Stimulated activated CD4-positive, alpha-beta T cell treated with anti-CD3 and anti-CD28 coated beads, Interleukin-1b, Interleukin-23, amount 100 ng/mL, for 24 hours (primary cell): ENCODE measurements at places on chromosomes 5 and 9.

GRCh38 chr5:166063261-166063660, 2228.2 kb upstream of the WWC1 start:
- no peak for DNase-seq

DNA sequence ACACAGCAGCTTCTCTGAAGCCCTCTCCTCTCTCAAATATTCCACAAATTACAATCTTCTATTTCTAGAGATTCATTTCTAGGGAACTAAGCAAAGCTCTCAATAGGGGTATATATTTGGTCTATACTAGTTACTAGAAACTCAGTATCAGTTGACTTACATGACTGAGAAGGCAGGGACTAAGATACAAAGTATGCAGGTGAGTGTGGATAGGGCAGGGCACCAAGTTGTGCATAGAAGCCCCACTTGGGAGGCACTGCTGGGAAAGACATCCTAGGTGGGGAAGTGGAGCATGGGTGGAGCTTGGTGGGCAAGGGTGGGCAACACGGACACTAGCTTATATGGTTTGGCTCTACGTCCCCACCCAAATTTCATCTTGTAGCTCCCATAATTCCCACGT, 148.1 kb upstream of the RASA1 start:
- no peak for DNase-seq

GRCh38 chr5:93385655-93386054, 195.4 kb downstream of the NR2F1-AS1 start:
- no peak for DNase-seq

GRCh38 chr5:158570502-158570901, 529.2 kb downstream of the EBF1 start:
- no peak for DNase-seq

DNA sequence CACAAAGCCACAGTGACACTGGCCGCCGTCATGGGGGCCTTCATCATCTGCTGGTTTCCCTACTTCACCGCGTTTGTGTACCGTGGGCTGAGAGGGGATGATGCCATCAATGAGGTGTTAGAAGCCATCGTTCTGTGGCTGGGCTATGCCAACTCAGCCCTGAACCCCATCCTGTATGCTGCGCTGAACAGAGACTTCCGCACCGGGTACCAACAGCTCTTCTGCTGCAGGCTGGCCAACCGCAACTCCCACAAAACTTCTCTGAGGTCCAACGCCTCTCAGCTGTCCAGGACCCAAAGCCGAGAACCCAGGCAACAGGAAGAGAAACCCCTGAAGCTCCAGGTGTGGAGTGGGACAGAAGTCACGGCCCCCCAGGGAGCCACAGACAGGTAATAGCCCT, 26.1 kb downstream of the HRH2 start:
- DNase-seq: no peak

GRCh38 chr9:93064392-93065134, 6.1 kb downstream of the SUSD3 start:
- DNase-seq: peak; percentile 54

- DNase-seq: no peak
Observed at GRCh38 chr5:134517553-134517952, 7.9 kb upstream of the JADE2 start.

DNA sequence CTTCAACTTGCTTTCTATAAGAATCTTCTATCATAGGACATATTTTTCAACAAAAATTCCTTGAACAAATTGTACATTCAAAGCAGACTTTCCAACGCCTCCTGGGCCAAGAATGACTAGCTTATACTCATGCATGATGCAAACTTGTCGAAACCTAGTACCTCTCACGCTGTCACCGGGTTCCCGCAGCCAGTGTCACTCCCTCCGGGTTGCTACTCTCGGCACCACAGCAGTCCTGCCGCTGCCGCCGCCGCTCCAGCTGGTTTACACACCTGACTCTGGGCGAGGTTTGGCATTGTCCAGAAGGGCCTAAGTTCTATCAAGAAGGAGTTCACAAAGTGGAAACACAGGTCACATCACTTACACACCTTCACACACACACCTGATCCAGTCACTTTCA, 244.4 kb downstream of the ADAMTSL1 start:
- no peak for DNase-seq

DNA sequence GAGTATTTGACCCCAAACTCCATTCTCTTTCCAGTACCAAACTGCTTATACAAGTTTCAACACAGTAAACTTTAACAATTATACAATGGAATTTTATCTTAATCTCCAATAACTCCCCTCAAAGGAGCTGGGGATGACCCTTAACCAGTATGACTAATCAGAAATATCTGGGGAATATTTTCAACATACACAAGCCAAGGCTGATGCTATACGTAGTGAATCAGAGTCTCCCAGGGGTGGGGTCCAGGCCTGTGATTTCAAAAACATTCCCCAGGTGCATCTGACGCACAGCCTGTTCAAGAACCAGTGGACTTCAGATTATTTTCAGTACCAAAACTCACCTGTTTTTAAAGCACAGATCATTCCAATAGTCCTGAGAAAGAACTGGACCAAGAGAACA, 11.8 kb upstream of the SEMA5A start:
- DNase-seq: no peak

DNA sequence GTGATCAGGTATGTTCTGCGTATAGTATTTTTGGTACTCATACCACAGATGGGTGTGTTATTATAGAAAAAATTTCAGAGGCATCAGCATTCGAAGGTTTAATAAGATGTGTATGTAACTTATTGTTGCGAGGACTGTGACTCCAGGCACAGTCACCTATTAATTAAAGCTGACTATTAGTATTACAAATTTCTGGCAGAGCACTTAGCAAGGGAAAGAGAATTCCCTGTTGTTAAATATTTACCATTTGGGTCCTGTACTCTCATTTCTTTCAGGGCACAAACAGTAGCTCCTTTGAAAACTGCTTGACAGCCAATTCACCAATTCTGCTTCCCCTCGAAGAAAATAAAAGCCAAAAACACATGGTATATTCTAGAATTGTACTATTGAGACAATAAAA, 653.8 kb downstream of the ELAVL2 start:
- no peak for DNase-seq

DNA sequence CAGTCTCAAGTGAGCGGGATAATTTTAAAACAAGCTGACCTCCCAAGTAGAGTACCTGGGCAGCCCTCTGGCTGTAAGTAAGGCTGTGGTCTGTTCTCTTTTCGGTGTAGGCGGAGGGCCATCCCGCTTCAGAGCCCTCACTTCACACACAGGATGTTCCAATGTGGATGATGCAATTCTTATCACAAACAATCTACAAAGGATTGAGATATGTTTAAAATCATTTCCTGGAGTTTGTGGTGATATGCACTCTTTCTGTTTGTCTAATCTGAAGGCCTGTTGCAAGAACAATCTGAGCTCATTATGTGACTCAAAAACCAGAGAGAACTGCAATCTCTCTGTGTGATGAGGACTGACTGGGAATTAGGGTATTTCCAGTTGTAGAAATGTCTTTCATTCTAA, 42.5 kb downstream of the ITGA2 start:
- DNase-seq: no peak
